ENCODE measurements at places on chromosomes 4 and X. TPM values are rescaled to one million over a fixed set of nuclear protein-coding genes. Genes with fewer than 3 reads are reported as not detected.

DNA sequence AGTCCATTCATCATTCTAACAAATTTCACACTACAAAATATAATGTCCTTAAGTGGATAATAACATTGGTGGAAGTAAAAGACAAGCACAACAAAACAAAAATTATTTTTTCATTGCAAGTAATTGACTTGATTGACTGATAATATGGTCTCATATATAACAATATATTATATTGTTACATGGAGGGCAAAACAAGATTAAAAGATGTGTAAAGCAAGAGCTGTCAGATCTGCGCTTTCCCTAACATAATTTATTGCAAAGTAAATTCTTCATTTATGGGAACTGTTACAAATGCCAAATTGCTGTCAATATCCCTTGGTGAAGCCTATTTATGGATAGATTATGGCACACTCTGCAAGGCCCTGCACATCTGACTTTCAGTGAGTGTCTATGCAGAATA is 233.6 kb downstream of the PCDH7 start:
- no peak for DNase-seq

GRCh38 chrX:35507701-35508100 is 290.4 kb upstream of the MAGEB16 start:
- no peak for DNase-seq

- DNase-seq, result no peak
Measured at GRCh38 chr4:71270901-71271300, 67.9 kb upstream of the SLC4A4 start.

Gene LGI2
- polyA plus RNA-seq, result not detected

GRCh38 chrX:153445106-153445855 is 575 bp downstream of the TREX2 start:
- DNase-seq, result no peak

Gene TBC1D8B
- polyA plus RNA-seq, result 0.30 TPM

Gene ABCG2
- polyA plus RNA-seq, result not detected

GRCh38 chr4:143773998-143774895 is 73.8 kb upstream of the FREM3 start:
- DNase-seq, result peak; percentile 62

DNA sequence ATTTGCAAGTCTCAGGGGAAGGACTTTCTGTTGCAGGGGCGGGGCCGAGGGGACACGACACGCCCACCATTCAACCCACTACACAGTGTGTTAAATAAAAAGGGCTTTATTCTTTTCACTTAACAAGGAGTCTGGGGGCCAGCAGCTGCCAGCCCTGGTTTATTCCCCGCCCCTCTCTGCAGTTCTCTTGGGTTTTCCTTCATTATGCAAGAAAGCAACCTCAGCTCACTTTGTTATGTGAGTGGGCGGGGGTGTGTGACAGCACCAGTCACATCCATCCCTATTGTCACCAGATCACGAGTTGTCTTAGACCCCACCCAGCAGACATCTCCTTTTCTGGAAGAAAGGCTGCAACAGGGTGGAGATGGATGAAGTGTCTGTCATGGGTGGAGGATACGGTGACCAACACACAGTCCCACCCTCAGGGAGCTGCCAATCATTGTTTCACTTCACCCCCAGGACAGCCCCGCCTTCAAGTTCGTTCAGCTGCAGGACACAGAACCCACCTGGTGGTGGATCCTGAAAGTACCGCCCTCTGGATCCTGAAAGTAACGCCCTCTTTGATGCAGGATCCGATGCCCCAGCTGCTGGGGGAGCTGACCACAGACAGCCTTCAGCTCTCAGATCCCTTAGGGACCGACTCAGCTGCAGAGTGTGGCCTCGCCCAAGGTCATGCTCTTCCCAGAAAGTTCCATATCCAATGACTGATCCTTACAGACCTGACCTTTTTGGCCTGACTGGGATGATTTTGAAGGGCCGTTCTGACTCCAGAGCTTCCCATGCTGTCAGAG is 79.6 kb downstream of the SMIM20 start:
- no peak for DNase-seq

DNA sequence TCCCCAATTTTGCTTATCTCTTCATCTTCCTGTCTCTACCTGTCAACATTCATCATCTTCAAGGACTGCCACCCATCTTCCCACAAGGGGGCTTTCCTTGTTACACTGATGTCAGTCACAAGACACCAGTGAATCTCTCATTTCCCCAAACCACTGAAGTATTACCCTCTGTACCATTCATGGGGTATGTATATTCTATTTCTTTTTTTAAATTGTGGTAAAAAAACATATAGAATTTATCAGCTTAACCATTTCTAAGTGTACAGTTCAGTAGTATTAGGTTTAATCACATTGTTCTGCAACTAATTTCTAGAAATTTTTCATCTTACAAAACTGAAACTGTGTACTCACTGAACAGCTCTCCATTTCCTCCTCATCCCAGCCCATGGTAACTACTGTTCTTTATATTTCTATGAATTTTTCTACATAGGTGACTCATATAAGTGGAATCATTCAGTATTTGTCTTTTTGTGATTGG is 98.6 kb downstream of the LARP7 start:
- DNase-seq, result peak; percentile 31

Gene RNF212
- polyA plus RNA-seq, result 0.79 TPM

DNA sequence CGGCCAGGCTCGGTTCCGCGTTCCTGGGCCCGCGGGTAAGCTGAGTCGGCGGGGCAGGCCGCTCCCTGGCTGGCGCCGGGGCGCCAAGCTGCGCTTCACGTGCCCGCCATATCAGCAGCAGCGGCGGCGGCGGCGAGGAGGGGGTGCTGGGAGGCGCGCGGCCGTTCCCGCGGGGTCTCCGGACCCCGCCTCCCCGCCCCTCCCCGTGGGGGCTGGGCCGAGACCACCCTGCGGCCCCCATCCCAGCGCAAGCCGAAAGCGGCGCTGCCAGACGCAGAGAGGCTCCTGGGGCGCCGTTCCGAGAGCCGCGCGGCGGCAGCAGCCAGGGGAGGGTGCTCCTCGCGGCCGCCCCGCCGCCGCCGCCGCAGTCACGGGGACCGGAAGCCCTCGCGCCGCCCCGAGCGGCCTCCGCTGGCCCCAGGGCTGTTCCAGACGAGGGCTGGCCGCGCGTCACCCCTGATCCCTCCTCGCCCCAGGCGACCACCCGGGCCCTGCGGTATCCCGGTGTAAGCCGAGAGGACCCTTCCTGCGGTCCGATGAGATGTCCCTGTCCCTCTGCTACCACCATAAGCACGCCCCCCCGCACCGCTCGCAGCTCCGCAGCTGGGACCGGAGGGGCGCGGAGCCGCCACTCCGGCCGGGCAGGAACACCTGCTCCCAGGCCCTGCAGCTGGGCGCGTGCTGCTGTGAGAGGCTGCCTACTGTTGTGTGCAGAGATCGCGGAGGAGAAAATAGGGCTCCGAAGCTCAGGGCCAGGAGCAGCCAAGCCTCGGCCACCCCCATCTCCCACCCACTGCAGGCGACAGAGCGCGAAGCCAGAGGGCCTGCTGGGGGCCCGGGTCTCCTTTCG is 7.5 kb upstream of the BCOR start:
- peak; percentile 51 for DNase-seq

Gene ALAS2
- not detected for polyA plus RNA-seq

GRCh38 chr4:121726642-121727268 is 30.0 kb upstream of the ANXA5 start:
- DNase-seq, result peak; percentile 31

- no peak for DNase-seq
Measured at GRCh38 chrX:132955690-132956089, 2.7 kb downstream of the HS6ST2 start.

Data from naive B cell (primary cell).